PC-3 (cell line): ENCODE measurements at places on chromosomes 13 and 19. TPM values are rescaled to one million over a fixed set of nuclear protein-coding genes. Genes with fewer than 3 reads are reported as not detected.
A peak's percentile ranks its signal among the peaks of the same experiment; 100 is the strongest.

Gene ZNF599
- total RNA-seq, result not detected in 2 replicates

DNA sequence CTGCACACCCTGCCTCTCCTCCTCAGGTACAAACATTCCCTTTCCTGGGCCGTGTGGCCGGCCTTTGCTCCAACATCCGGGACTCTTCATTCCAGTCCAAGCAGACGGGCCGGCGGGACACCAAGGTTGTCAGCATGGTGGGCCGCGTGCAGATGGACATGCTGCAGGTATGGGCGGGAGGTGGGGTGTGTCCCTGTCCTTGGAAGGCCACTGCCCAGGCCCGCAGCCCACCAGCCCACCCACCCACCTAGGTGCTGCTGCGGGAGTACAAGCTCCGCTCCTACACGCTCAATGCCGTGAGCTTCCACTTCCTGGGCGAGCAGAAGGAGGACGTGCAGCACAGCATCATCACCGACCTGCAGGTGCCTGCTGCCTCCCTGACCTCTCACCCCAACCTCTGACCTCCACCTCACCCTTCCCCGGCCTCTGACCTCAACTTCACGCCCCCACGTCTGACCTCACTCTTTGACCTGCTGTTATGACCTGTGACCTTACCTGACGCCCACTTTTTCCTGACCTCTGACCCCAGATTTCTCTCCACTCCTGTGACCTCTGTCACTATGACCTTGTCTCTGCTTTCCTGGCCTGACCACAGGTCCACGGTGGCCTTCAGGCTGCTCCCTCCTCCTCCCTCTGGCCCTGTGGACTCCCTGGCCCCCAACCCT is 12.4 kb upstream of the SPIB start:
- no peak for DNase-seq

Gene LMO7
- 83.6 and 107 TPM in 2 replicates for total RNA-seq

- DNase-seq, result no peak
Measured at GRCh38 chr13:48511621-48512230, 21.2 kb downstream of the RCBTB2 start.

Gene OSCAR
- total RNA-seq, result 0.46 TPM in 1 of 2 replicates, not detected in the other

Gene PSG11
- total RNA-seq, result not detected in 2 replicates

DNA sequence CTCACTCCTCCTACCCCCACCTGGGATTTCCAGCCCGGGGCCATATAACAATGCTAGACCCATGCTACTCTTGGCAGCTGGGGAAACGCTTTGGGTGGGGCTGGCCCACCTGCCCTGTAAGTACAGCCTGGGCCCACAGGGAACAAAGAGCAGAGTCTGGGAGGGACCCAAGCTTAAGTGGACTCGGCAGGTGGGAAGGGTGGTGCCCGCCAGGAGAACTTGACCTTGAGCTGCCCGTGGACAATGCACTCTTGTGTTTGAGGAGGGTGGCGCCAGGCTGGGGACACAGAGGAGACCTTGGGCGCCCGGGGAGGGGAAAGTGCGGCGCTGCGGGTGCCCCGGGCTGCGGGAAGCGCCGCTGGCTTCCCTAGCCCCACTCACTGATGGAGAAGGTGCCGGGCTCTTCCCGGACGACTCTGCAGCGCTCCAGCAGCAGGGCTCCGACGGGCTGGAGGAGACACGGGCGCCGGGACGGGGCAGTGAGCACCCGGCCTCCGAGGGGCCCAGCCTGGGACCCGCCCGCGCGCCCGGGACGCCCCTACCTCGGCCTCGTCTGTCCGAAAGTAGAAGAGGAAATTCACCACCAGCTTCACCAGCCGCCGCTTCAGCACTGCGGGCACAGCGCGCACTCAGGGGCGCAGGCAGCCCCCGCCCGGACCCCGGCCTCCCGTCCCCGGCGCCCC is 607 bp downstream of the PLEKHJ1 start:
- no peak for DNase-seq

DNA sequence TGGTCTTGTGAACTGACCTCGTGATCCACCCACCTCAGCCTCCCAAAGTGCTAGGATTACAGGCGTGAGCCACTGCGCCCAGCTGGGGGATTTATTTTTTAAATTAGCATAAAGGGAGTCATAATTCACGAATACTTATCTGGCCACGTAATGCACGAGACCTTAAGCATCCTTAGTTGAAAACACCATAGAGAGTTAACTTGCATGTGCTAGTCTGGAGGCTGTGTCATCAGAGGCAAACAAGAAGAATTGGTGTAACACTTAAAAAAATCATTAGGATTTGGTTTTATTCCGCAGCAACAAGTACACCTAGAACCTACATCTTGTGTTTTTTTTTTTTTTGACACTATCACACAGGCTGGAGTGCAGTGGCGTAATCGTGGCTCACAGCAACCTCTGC is 19.1 kb downstream of the KLF5 start:
- no peak for DNase-seq

DNA sequence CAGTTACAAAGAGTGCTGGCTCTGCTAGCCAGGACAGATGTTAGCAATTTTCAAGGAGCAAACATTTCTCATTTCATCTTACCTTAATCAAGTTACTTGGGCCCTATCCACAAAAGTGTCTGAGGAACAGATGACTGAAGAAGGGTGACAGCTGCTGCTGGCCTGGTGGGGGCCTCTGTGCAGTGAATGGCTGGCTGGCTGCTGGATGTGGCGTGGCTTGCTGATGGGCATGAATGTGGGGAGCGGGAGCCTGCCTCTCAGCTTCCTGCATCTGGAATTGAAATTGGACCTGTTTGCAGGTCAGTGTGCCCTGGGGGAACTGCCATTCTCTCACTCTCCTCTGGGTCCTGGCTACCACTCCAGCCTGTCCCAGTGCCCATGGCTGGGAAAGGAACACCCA is 94.7 kb downstream of the RGCC start:
- DNase-seq, result no peak

GRCh38 chr19:10143681-10144080 is 24.0 kb upstream of the EIF3G start:
- no peak for DNase-seq

DNA sequence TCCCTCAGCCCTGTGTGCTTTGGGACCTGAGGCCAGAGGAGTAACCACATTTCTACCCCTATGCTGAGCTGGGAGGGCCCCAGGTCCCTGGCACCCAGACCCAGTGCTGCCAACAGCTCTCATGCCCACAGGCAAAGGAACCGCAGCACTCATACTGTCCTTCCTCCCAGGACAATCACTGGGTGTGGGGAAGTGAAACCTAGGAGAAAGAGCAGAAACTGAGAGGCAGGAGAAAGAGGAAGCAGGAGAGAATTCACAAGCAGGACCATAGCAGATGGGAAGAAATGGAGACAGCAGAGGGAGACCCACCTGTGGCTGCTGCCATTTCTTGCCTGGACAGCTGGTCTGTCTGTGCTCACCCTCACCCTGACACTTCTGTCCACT is 18.9 kb downstream of the CCDC97 start:
- no peak for DNase-seq

DNA sequence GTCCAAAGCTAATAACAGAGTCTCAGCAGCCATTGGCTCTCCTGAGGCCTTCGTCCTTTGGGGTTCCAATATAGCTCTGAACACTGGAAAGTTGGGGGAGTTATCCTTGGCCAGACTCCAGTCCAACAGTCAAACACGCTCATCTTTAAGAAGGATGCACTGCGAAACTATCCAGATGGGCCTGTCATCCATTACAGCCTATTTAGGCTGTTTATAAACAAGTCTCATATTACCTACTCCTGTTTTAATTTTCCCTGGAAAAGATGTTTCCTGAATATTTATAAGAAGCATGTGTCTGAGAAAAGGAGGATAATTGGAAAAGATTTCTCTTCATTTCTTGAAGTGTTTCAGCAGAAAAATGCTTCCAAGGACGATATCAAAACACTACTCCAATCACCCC is 170.7 kb downstream of the DCT start:
- no peak for DNase-seq

GRCh38 chr13:110158226-110158625 is 148.7 kb downstream of the COL4A1 start:
- DNase-seq, result no peak

Gene IFNL1
- not detected in 2 replicates for total RNA-seq

DNA sequence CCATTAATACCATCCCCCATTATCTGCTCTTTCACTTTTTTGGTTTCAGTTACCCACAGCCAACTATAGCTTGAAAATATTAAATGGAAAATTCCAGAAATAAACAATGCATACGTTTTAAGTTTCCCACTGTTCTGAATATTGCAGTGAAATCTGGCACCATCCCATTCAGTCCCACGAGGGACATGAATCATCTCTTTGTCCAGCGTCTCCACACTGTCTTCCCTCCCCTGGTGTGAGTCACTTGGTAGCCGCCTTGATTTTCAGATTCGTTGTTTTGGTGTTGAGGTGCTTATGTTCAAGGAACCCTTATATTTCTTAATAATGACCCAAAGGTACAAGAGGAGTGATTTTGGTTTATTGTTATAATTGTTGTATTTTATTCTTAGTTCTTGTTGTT is 246.1 kb downstream of the DCT start:
- peak; percentile 80 for DNase-seq

- DNase-seq, result no peak
Measured at GRCh38 chr13:33323801-33324510, 38.4 kb upstream of the STARD13 start.

DNA sequence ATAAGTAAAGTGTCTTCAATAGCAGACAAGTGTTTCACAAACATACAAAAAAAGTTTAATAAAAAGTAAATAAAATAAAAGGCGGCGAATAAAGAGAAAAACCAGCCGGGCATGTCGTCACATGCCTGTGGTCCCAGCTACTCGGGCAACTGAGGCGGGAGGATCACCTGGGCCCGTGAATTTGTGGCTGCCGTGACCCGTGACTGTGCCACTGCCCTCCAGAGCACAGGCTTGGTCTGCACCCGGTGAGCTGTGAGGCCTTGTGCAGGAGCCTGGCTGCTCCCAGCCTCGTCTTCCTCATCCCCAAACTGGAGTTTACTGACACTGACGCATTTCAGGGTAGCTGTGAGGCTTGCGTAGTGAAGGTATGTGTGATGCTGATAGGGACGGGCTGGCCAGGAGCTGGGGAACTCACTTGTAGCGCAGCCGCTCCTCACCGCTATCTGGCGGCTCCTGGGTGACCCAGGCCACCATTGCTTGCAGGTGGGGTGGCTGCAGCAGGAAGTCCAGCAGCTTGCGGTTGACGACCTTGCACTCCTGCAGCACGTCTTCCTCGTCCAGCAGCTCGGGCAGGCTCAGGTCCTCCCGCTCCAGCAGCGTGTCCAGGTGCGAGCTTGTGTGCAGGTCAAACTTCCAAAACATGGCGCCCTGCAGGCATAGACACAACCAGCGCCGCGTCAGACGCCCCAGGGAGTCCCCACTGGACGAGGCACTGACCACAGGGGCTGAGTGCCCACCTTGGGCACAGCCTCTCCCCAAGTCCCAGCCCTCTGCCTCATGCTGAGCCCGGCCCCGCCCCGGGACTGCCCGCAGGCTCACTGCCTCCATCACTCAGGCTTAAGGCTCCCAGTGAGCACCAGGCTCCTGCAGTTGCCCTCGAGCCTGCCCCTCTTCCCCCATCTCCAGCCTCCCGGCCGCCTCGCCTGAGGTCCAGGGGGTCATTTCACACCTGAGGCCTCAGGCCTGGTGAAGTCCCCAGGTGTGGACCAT is 12.1 kb downstream of the PPP6R1 start:
- DNase-seq, result no peak

Gene ZNF432
- total RNA-seq, result 4.4 and 6.4 TPM in 2 replicates

Gene RPS19
- 1,687 and 1,830 TPM in 2 replicates for total RNA-seq

GRCh38 chr13:90447734-90448101 is 899.8 kb upstream of the MIR17HG start:
- peak; percentile 64 for DNase-seq

GRCh38 chr19:38290631-38291147 is 13.4 kb upstream of the C19orf33 start:
- peak; percentile 97 for DNase-seq

- peak; percentile 46 for DNase-seq
Measured at GRCh38 chr13:19634256-19634740, 839 bp downstream of the MPHOSPH8 start.

- DNase-seq, result no peak
Measured at GRCh38 chr19:35159606-35160005, 5.1 kb downstream of the FXYD5 start.

GRCh38 chr13:73961181-73961580 is 173.0 kb downstream of the KLF12 start:
- no peak for DNase-seq

GRCh38 chr13:20495087-20496023 is 30.3 kb downstream of the CRYL1 start:
- DNase-seq, result peak; percentile 90

DNA sequence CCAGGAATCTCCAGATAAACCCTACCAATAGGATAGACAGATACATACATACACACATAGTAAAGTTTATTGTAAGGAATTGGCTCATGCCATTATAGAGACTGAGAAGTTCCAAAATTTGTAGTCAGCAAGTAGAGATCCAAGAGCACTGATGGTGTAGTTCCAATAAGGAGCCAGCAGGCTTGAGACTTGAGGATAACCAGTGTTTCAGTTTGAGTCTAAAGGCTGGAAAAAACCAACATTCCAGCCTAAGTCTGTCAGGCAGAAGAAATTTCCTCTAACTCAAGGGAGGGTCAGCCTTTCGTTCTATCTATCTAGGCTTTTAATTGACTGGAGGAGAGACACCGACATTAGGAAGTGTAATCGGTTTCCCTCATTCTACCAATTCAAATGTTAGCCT is 110.2 kb upstream of the TSHZ3 start:
- DNase-seq, result no peak

Gene GNG8
- total RNA-seq, result not detected in 2 replicates

DNA sequence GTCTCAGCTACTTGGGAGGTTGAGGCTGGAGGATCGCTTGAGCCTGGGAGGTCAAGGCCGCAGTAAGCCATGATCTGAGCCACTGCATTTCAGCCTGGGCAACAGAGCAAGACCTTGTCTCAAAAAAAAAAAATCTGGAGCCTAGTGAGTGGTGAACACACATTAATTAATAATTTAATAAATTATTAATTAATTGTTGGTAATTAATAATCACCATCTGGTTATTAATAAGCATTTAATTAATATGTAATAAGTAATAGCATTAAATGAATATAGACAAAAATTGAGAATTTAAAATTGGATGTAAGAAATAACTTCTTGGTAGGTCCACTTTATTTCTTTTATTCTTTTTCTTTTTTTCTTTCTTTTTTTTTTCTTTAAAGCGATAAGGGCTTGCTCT is 31.9 kb upstream of the CEBPA start:
- no peak for DNase-seq

DNA sequence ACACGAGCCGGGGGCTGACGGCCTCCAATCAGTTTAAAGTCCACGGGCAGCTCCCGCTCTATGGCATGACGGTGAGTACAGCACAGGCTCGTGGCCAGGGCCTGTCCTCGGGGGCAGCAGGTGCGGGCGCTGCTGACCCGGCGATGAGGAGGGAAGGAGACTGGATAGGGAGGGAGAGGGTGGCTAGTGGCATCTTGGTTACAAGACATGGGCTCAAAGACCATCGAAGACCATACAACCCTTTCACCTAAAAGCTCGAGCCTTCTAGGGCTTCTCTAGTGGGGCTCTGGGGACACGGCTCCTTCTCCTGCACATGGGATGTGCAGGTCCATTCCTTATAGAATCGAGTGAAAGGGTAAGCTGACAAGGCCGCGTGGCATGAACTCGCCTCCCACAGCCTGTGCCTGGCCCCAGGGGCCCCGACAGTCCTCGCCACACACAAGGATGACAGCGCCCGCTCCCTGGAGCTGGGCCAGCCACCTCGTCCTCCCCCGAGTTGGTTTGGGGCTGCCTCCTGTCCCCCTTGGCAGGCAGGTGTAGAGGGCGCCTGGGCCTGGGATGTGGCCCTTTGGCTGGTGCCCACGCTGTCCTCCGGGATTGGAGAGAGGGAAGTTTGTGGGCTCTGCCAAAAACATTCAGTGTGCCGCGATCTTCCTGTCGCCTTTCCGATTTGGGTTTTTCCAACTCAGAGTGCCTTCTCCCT is 137.6 kb downstream of the STK24 start:
- no peak for DNase-seq
